ENCODE measurements at places on chromosomes 7 and 10.

- no peak for DNase-seq
Observed at GRCh38 chr10:76576276-76576962, 1061.2 kb downstream of the KCNMA1 start.

DNA sequence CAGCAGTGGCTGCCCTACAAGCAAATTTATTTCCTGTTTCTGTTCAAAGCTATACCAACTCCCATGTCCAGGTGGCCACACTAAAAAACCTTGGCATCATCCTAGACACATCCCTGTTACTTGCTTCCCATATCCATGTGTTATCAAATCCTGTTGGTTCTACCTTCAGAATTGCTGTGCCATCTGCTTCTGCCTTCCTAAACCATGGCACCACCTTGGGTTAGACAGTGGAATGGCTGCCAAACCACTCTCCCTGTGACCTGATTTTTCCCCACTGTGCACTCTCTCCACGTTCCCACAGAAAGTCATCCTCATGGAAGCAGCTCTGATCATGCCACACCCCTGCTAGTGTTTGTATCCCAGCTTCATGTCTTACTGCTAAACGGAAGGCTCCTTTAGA lies 697.6 kb upstream of the GALNT17 start:
- DNase-seq: no peak

DNA sequence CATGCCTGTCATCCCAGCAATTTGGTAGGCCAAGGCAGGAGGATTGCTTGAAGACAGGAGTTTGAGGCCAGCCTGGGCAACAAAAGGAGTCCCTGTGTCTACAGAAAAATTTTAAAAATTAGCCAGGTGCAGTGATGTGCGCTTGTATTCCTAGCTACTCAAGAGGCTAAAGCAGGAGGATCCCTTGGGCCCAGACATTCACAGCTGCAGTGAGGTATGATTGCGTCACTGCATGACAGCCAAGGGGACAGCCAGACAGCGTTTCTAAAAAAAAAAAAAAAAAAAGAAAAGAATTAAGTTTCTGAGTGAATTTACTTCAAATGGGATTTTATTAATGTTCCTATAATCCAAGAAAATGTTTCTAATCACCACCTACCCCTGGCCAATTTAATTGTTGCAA lies 87.4 kb upstream of the RNF148 start:
- no peak for DNase-seq

- DNase-seq: no peak
Observed at GRCh38 chr7:22156205-22156604, 200.7 kb downstream of the RAPGEF5 start.

DNA sequence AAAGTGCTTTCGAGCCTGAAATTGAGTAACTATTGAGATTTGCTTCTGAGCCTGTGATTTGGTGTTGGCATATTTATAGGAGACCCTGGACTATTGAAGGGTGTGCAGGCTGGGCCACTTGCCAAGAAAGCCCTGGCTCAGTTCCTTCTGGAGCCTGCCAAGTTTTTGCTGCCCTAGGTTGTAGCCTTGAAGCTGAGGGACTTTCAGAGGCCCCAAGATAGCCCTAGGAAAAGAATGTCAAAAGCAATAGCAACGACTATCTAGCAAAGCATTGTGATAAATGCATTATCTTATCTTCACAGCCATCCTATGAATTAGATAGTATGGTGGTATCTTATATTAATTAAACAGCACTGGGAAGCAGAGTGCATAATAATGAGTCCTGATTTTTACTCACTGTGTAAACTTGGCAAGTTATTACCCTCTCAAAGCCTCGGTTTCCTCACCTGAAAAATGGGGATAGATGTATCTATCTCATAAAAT lies 473.7 kb upstream of the PODXL start:
- no peak for DNase-seq

- no peak for DNase-seq
Observed at GRCh38 chr7:38736138-38736537, 105.0 kb upstream of the AMPH start.

DNA sequence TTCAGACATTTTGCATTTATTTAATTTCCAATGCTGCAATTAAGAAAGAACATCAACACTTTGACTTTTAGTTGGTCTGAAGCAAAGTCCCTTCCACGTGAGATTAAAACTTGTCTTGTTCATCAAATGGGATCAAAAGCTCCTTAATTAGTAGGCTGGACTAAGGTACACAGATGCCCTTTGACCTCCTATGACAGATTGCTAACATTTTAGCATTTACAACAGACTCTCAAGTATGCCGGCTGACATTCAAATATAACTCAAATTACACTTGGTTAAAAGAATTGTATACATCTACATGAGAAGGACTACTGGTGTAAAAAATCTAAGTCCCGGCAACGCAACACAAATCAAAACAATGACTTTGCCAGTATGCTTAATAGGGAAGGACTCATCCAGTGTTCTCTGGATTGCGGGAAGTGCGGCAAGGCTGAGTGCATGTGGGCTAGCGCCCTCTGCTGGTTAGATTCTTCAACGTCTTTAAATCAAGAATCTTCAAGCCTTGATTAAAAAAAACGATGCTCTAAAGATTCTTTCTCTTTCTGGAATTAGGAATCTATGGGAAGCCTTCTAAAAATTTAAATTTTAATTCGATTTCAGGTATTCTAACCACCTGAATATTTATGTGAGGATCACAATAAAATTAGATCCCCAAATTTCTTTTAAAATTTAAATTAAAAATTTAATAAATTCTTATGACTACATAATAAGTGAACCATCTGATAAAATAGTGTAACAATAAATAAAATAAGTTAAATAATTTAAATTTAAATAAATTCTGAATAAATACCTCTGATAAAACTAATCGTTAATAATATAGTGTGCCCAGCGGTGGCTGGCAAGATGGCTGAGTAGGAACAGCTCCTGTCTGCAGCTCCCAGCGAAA lies 444.7 kb downstream of the DGKB start:
- peak; percentile 7 for DNase-seq

- DNase-seq: no peak
Observed at GRCh38 chr7:149615690-149616270, 118.2 kb upstream of the ZNF746 start.

DNA sequence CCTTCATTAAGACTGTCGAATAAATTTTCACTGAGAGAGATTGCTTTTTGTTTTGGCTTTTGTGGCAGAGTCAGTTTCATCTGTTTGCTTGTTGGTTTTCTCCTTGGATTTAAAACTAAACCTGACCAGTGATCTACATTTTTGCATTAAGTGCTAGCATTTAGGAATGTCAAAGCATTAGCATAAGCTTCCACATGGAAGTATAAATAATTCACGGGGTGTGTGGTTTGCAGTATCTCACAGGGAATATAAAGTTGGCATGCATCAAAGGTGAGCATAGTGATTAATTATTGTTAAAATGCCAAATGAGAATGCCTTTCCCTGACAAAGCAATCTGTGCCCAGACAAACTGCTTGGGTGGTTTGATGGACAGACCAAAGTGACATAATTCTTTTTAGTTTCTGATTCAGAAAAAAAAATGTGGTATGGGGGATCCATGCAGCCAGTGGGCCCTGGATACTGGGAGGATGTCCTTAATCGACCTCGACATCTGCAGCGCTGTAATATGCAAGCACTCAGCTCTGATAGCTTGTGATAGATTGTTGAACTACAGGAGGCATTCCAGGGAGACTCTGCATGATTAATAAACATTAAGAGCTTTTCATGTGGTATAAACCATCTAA lies 339.3 kb upstream of the POM121L12 start:
- DNase-seq: no peak

GRCh38 chr7:24956021-24956420 lies 24.0 kb downstream of the OSBPL3 start:
- no peak for DNase-seq

DNA sequence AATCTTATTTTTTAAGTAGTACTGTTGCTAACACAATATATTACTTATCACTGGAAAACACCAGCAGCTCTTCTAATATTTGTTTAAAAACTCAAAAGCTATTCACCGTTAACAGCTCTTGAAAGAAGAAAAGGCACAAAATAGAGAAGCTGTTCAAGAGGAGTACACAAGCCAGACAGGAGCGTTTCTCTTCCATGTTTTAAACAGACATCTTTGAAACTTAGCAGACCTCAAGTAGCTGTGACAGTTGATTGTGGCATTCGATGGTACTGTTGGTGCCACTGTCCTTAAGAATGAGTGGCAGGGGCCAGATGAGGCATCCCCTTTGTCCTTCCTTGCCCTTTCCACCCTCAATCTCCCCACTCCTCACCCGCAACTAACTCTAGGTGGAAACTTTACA lies 81.6 kb upstream of the PRR15 start:
- DNase-seq: no peak

DNA sequence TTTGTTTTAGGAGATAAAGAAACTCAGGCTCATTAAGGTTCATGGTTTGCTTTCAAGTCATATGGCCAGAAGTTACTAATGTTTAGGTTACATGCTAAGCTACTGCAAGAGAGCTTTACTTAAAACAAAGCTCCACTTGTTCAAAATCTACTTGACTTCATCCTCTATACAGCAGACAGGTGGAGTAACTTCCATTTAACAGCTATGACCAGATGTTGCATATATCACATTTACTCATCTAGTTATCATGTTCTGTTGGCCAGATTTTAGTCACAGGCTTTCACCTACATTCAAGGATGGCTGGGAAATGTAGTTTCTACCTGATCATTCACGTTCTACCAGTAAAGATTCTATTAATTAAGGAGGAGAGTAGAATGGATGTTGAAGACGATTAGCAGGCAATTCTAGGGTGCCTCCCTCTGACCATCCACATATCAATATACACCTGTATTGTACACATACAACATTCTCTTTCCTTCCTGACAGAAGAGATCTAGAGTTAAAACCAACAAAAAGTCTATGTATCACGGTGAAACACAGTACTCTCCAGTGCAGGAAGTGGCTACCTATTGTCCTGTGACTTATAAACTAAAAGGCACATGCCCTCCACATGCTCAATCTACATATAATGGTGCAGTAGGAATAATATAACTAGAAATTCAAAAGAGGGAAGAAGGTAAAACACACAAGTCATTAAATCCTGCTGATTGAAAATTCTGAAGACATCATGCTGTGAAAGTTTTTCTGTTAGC lies 488.0 kb downstream of the MDFIC start:
- no peak for DNase-seq

- DNase-seq: no peak
Observed at GRCh38 chr10:132537684-132538001, at the start of gene INPP5A. Gene INPP5A (plus strand): TSS chr10:132537787. CDS start chr10:132538097, 310 bp downstream.

DNA sequence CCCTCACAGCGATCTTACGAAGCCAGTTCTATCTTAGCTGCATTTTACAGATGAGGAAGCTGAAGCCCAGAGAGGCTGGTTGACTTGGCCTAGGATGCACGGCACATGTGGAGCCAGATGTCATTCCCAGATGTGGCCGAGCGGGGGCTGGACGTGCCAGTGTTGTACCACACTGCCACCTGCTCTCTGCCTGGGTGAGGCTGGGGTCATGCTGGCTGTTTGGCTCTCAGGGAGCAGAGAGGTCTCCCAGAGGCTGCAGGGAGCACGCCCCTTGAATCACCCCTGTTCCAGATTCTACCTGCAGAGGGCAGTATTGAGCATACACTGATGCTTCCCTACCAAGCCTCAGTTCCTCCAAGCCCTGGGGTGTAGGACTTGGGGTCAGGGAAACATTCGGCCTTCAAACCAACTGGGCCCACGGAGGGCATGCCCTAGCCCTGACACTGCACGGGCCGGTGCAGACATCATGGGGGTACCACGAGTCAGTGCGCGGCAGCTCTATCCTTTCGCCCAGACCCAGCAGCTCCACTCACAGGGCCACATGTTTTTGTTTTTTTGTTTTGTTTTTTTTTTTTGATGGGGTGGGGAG lies 3.8 kb upstream of the GTF2IRD1 start:
- peak; percentile 67 for DNase-seq

- DNase-seq: no peak
Observed at GRCh38 chr7:14207138-14207537, 217.7 kb upstream of the ETV1 start.

- no peak for DNase-seq
Observed at GRCh38 chr10:45235798-45236220, 79.6 kb downstream of the OR13A1 start.

GRCh38 chr7:3089493-3089892 lies 45.8 kb upstream of the CARD11 start:
- DNase-seq: no peak

DNA sequence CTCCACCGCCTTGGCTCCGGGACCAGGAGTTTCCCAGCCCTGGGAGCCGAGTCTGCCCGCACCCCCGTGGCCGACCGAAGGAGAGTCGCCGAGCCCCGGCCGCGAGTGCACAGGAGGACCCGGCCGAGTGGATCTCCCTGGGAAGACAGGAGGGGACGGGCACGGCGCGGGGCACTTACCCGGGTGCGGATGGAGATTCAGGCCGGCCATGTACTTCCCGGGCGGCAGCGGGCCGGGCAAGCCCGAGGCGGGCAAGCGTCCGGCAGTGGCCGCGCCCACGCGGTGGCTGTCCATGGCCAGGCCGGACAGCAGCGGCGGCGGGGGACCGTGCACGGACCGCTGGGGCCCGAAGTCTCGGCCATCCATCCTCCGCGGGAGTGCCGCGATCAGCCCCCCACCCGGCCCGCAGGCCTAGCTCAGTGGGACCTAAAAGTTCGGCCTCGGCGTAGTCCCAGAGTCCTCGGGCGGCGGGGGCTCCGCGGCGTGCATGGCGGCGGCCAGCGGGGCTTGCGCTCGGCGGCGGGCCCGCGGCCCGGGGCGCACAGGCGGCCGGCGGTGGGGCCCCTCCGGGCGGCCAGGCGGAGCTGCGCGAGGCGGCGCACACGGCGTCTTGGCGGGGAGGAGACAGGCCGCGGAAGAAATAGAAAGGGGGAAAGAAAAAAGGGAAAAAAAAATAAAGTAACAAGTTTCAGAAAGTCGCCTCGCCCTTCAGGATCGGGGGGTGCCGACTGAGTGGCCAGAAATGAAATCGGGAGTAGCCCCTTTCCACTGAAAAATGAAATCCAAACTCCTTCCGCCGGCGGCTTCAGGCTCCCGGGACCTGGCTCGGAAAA lies 2.5 kb downstream of the TNRC18 start:
- no peak for DNase-seq

GRCh38 chr10:117504562-117504961 lies 38.0 kb upstream of the EMX2 start:
- no peak for DNase-seq

DNA sequence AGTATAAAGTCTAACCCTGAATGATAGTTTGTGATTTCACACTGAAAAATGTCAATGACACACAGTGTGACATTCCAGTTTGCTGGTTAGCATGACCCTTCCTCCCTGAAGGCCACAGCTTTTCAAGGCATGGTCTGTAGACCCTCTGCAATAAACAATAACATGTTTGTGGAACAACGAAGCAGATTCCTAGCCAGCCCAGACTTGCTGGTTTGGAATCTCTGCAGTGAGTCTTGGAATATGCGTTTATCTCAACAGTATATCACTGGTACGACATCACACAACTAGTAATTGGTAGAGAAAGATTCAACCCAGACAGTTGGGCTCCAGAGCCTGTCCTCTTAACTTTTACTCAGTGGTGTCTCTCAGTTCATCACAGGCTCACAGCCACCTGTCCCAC lies 23.7 kb upstream of the DUSP5 start:
- DNase-seq: no peak

GRCh38 chr7:70317356-70317755 lies 719.1 kb downstream of the AUTS2 start:
- DNase-seq: no peak

GRCh38 chr10:69914398-69915214 lies 112.9 kb downstream of the COL13A1 start:
- peak; percentile 39 for DNase-seq

All from T-cell (primary cell).